ENCODE measurements at places on chromosomes 2 and 18. TPM values are rescaled to one million over a fixed set of nuclear protein-coding genes. Genes with fewer than 3 reads are reported as not detected.

DNA sequence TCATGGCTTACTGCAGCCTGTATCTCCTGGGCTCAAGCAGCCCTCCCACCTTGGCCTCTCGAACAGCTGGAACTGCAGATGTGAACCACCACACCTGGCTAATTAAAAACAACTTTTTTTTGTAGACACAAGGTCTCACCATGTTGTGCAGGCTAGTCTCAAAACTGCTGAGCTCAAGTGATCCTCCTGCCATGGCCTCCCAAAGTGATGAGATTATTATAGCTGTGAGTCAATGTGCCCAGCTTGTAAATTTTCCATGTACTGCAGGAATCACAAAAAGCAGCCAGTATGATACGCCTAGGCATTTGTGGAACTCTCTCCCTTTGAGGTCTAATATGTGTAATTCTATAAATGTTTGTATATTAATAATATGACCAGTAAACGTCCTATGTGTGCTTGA lies 59.9 kb downstream of the MSH6 start:
- no peak for DNase-seq

DNA sequence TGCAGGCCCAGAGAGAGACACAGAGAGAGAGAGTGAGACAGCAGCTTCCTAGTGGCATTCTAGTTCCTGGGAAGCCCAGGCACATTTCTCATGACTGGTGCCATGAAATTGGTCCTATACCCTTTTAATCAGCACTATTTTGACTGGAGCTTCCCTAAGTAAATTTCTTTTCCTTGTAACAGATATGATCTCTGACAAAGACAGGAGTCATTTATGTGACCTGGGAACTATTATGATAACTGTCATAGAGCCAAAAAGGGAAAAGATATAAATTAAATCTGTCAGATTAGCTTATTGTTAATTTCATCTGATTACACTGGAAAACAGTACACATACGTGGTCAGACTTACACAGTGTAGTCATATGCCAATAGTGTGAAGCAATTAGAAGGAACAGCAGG lies 161.3 kb upstream of the HNRNPA3 start:
- no peak for DNase-seq

The IHH gene
- total RNA-seq: not detected

The CHN1 gene
- total RNA-seq: 34.4 TPM
